ENCODE measurements at places on chromosomes 4 and X. TPM values are rescaled to one million over a fixed set of nuclear protein-coding genes. Genes with fewer than 3 reads are reported as not detected.

DNA sequence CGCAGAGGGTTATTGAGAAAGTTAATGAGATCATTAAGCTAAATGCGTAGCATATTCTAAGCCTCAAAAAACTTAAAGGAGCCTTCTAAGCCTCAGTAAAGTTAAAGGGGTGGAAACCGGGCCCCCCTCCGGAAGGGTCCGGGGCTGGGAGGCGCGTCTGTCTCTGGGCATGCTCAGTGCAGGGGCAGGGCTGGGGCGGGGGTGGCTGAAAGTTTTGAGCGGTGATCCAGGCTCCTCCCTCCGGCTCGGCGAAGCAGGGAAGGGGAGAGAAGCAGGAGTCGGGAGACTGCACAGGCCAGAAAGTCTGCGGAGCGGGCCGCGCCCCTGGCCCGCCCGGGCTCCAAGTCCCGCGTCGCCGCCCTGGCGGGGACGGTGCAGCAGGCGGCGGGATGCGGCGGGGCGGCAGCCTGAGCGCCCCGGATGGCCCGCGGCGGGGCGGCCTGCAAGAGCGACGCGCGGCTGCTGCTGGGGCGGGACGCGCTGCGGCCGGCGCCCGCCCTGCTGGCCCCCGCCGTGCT is at the start of gene EVC:
Gene EVC (plus strand): TSS at position 241 of the 518 bp plus-strand sequence. CDS start 180 bp downstream, at position 421.
- DNase-seq: peak; percentile 85

BEND4 gene
- not detected for total RNA-seq

DNA sequence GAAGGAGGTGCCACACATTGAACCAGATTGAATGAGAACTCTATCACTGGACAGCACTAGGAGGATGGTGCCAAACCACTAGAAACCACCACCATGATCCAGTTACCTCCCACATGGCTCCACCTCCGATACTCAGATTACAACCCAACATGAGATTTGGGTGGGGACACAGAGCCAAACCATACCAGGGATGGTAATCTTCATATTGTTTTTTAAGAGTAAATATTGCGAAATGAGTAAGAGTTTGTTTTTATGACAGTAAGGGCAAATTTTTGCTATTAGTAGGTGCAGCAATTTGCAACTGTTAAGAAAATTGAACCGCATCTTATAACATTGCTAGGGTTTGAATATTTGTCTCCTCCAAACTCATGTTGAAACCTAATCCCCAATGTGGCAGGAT is 891.5 kb downstream of the NLGN4X start:
- DNase-seq: no peak

- no peak for DNase-seq
Observed at GRCh38 chrX:118569676-118570075, 74.1 kb downstream of the DOCK11 start.

DNA sequence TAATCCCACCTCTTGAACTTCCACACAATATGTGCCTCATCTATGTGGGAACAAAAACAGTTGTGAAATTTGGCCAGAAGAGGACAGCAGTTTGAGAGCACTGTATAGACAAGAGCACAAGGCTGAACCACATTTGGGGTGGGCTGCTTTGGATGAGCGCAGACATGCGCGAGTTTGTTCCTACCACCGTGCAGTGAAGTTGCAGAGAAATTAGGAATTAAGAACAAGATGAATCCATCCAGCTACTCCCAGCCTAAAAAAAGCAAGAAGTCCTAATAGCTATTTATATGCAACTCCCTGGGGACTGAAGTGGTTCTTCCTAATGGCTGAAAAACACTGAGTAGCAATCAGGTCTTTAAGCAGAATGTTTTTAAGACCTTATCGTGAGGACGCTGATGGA is 1.0 kb downstream of the GAB3 start:
- no peak for DNase-seq

GRCh38 chr4:80266902-80267380 is 477 bp downstream of the FGF5 start:
- DNase-seq: peak; percentile 56

SYTL5 gene
- 2.4 TPM for total RNA-seq

- DNase-seq: peak; percentile 67
Observed at GRCh38 chrX:153703036-153703370, 15.3 kb downstream of the SLC6A8 start.

- DNase-seq: no peak
Observed at GRCh38 chrX:12223650-12224049, 85.4 kb downstream of the FRMPD4 start.

GPR50 gene
- total RNA-seq: not detected

- DNase-seq: no peak
Observed at GRCh38 chr4:35695421-35695820, 548.9 kb downstream of the ARAP2 start.

NDST3 gene
- total RNA-seq: not detected

DNA sequence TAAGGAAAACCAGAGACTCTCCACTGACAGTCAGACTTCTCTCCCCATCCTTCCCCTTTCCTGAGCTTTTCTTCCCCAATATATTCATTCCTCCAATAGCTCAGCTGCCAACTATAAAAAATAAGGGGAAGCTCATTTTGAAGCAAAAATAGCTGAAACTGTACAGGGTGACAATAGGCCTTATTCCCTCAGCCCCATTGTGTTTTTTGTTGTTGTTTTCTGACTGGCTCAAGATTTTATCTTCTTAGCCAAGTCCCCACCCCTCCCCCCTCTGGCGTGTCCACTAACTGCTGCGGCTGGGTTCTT is 26.2 kb downstream of the PRPS1 start:
- DNase-seq: no peak

DNA sequence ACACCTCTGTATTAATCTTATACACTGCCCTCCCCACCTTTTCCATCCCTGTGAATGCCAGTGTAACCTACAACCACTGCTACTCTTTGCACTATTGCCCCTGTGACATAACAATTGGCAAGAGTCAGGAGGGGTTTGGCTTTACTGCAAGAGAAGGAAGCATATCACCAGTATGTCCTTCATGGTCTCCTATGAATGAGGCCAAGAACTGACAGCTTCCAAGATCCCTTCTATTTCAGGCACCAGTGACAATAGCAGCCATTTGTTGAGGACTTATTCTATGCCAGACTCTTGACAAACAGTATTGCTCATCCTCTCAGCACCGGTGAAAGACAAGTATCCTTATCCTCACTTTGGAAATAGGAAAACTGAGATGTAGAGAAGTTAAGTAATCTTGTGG is 363.9 kb downstream of the MID1IP1 start:
- no peak for DNase-seq

TASL gene
- total RNA-seq: 1.3 TPM

CEP135 gene
- 2.5 TPM for total RNA-seq

DNA sequence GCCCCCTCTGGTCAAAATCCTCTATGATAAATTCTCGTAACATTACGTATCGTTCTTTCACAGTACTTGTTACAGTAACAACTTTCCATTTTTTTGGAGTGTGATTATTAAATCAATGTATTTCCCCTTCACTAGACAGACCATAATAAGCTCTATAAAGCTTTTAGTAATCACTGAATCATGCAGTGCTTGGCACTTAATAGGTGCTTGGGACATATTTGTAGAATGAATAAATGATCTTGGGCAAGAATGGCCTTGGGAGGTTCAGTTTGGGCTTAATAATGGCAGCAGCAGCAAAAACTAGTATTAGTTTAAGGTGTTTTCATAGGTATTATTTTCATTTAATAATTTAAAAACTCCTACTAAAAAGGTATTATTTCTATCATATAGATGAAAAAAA is 33.4 kb upstream of the SFRP2 start:
- DNase-seq: no peak

ARFIP1 gene
- 20.6 TPM for total RNA-seq

DNA sequence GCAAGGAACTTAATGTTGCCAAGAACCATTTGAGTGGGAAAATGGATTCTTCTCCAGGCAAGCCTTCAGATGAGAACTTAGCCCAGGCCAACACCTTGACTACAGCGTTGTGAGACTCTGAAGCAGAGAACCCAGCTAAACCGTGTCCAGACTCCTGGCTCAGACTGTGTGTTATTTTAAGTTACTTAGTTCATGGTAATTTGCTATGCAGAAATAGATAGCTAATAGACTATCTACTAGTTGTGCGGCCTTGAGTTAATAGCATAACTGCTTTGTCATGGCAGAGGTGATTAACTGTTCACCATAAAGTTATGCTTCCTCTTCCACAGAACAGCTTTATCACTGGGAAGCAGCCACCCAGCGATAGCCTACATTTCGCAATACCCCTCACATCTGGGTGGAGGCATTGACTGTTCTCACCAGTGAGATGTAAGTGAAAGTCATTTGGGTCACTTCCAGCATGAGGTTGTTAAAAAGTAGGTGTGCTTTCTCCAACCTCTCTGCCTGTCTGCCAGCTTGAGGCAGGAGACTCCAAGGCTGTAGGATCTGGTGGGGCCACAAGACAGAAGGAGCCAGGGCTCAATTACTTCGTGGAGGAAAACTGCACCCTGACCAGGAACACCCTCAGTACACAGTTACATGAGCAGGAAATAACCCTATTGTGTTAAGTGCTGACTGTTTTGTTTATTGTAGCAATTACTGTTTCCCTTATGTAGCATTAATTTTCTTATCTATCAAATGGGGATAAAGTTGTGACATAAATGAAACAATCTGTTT is 94.2 kb downstream of the GPAT3 start:
- peak; percentile 30 for DNase-seq

DNA sequence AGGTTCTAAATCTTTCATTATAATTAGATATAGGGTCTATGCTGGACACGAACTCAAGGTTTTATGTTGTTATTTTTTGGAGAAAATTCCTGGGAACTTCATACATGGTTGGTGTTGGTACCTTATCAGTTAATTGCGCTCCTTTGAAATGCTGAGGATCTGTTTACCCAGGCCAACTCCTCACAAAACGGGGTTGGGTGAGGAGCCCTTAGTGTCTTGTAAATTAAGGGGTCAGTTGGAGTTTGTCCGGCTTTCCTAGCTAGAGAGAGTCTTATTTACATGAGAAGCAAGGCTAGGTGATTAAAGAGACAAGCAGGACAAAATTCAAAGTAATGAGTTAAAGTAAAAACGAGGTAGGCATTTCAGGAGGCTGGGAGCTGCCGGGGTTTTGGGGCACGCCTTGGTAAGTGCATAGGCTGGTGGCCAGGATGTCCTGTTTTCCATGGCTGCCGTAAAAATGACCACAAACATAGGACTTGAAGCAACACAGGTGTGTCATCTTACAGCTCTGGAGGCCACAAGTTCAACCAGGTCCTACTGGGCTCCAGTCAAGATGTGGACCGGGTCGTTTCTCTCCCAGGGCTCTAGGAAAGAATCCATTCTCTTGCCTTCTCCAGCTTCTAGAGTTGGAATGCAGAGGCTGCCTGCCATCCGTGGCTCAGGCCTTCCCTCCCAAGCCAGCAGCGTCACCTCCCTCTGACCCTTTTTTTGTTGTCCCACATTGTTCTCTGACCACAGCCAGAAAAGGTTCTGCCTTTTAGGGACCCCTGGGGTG is 19.8 kb downstream of the PSAPL1 start:
- DNase-seq: no peak

DNA sequence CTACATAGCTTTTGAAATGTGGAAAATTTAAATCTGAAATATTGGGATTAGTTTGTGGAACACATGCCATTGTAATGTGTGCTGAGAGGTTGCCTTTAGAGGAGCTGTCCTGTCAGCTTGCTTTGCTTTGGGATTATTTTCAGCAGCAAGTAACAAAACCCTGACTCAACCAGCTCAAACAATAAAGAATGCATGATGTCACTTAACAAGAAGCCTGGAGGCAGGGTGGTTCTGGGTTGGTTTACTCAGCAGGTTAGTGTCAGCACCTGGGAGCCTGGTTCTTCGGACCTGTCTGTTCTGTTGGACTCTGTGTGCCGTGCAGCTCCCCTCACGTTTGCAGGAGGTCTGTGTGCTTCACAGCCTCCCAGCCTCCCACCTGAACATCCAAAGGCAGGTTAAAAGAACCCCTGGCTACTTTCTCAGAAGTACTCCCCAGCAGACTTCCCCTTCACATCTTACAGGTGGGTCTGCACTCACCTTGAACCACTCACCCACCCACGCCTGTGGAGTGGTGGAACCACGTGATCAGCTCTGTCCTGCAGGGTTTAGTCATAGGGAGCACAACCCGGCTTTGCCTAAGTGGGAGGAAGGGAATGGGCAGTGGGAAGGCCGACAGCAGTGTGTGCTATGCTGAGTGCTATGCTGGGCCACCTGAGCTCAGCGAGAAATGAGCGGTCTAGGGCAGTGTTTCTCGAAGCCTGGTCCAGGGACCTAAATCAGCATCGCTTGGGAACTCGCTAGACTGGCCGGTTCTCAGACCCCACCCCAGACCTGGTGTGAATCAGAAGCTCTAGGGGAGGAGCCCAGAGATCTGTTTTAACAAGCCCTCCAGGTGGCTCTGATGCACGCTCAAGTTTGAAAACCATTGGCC is 20.4 kb downstream of the TMEM131L start:
- DNase-seq: peak; percentile 54

LRAT gene
- total RNA-seq: 0.28 TPM

GRCh38 chrX:17521871-17522693 is 147.1 kb downstream of the NHS start:
- DNase-seq: no peak

GRCh38 chr4:7654550-7655445 is 220.1 kb upstream of the PSAPL1 start:
- DNase-seq: no peak

SUV39H1 gene
- total RNA-seq: 1.6 TPM

DNA sequence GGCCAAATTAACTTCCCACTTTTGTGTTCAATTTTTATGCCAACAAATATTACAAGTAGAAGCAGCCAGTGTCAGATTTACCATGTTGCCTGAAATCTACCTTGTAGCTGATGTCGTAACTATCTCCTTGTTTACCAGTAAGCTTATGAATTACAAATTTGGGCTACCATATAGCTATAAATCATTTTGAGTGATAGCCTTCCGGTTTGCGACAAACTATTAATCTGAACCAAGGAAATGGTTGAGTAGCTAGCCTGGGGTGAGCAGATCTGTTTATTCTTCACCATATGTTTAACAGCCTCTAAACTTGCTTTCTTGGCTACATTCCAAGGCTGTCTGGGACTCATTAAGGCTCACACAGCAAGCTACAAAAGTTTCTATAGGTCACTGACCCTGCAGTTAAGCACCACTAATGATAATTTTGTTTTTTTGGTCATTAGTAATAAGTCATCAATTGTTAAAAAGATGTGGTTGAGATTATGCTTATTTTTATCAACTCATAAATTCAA is 218.7 kb upstream of the SPOCK3 start:
- DNase-seq: no peak

- no peak for DNase-seq
Observed at GRCh38 chr4:24644983-24645764, 60.8 kb upstream of the DHX15 start.

- no peak for DNase-seq
Observed at GRCh38 chrX:64202808-64203325, 2.6 kb downstream of the AMER1 start.

GRCh38 chr4:148800940-148801339 is 358.7 kb upstream of the NR3C2 start:
- DNase-seq: no peak

NAP1L3 gene
- total RNA-seq: 0.28 TPM

- DNase-seq: no peak
Observed at GRCh38 chr4:38149997-38150671, 189.9 kb downstream of the PTTG2 start.

GRCh38 chrX:53247928-53248327 is 22.9 kb upstream of the KDM5C start:
- DNase-seq: no peak

SHROOM4 gene
- 1.7 TPM for total RNA-seq

DNA sequence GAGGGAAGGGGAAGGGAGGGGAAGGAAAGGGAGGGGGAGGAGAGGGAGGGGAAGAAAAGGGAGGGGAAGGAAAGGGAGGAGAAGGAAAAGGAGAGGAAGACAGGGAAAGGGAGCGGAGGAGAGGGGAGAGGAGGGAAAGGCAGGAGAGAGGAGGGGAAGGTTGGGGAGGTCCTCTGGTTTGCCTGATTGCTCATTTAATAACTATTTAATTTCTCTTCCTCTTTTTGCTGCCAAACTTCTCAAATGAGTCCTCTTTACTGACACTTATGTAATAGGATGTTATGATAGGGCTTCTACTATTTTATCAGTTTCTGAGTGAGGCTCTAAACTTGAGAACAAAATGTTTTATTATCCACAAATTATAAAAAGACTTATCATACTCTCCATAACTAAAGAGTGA is 35.4 kb upstream of the PPA2 start:
- no peak for DNase-seq
